Activated CD8-positive, alpha-beta memory T cell treated with anti-CD3 and anti-CD28 coated beads for 1 hour (primary cell): ENCODE measurements at places on chromosomes 7 and 10.

- DNase-seq = no peak
Observed at GRCh38 chr10:28533186-28533564, 257 bp downstream of the WAC start.

GRCh38 chr7:79787623-79788022 lies 334.2 kb upstream of the MAGI2 start:
- no peak for DNase-seq

GRCh38 chr7:129561677-129562359 lies 49.7 kb upstream of the NRF1 start:
- no peak for DNase-seq

- peak; percentile 55 for DNase-seq
Observed at GRCh38 chr10:133260895-133261725, 15.6 kb downstream of the ADAM8 start.
